T-helper 9 cell (primary cell): ENCODE measurements at places on chromosomes 11 and 22.

- DNase-seq, result no peak
Observed at GRCh38 chr11:32006799-32007388, 84.0 kb upstream of the RCN1 start.

GRCh38 chr11:116422956-116423600 lies 349.7 kb downstream of the BUD13 start:
- no peak for DNase-seq

GRCh38 chr11:112826026-112826425 lies 135.2 kb upstream of the NCAM1 start:
- DNase-seq, result no peak

DNA sequence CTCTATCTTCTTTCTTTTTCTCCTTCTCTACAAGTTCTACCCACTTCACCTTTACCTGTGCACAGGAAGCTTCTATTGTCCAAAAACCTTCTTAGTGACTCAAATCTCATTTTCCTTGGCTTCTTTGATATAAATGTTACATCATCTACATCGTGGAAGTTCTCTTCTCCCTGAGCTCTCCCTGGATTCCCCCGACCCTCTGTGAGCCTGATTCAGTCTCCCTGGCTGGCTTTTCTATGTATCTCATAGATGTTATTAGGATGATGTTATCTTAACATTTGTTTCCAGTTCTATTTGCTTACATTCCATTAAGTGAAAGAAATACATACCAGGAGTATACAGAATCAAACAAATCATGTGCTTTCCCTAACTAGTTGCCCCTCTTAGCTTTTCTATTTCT lies 235.8 kb upstream of the PITPNB start:
- DNase-seq, result no peak

DNA sequence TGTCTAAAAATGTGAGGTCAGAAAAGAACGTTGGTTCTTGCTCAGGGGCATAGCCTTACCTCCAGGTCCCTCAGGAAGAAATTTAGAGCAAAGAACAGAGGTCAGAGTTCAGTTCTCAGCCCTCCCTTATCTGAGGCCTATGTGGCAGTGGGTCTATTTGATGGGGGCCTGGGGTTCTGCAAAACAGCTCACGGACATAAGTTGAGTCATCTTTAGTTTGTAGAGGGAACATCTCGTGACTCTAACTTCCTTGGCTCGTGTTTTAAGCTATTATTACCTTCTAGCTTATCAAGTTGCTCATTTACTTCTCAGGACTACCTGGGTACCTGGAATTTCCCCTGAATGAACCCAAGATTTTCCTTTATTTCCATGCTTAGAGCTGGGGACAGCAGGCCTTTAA lies 91.3 kb upstream of the AMOTL1 start:
- no peak for DNase-seq

- DNase-seq, result no peak
Observed at GRCh38 chr11:76770642-76771445, 12.3 kb upstream of the TSKU start.

DNA sequence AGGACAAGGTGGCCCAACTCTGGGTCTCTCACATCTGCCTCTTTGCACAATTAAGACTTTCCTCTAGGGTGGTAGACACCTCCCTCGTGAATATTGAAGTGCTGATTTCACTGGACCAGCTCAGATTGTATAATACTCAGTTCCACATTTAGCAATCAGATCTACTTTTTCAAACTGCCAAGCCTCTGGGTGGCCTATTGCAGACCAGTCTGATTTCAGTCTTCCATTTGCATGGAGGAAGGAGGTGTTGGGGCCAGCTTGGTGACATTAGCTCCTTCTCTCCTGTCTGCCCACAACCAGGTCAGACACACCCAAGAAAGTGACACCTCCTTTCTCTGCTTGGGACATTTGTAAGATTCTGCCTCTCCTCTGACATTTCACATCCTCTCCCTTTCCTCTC lies 78.2 kb downstream of the PPFIBP2 start:
- no peak for DNase-seq

- DNase-seq, result no peak
Observed at GRCh38 chr11:46640036-46640788, 22.9 kb downstream of the ATG13 start.
